ENCODE measurements at places on chromosomes 7 and 10. TPM values are rescaled to one million over a fixed set of nuclear protein-coding genes. Genes with fewer than 3 reads are reported as not detected.

FOXI2 gene
- total RNA-seq, result not detected

CDC14C gene
- total RNA-seq, result not detected

- H3K36me3 ChIP-seq, result no peaks in the 10 kb centered on the region
- H3K27ac ChIP-seq, result no peak overlapping the region
- DNase-seq, result peak; percentile 21
- H3K27me3 ChIP-seq, result peaks cover 19% of the 10 kb centered on the region
Measured at GRCh38 chr10:4514445-4515108, 311.4 kb upstream of the AKR1E2 start.

GRCh38 chr10:78045856-78046255, 12.2 kb downstream of the RPS24 start:
- no peaks in the 10 kb centered on the region for H3K27me3 ChIP-seq
- H3K27ac ChIP-seq, result no peak overlapping the region
- no peak overlapping the region for H3K4me3 ChIP-seq
- H3K4me1 ChIP-seq, result peaks cover 35% of the 10 kb centered on the region

- H3K27me3 ChIP-seq, result peaks cover 8% of the 10 kb centered on the region
- no peaks in the 10 kb centered on the region for H3K36me3 ChIP-seq
- H3K4me1 ChIP-seq, result no peaks in the 10 kb centered on the region
- H3K27ac ChIP-seq, result no peak overlapping the region
Measured at GRCh38 chr10:132104471-132105301, 38.9 kb downstream of the JAKMIP3 start.

GRCh38 chr7:116956477-116956804, 3.1 kb downstream of the ST7 start:
- no peaks in the 10 kb centered on the region for H3K27me3 ChIP-seq
- H3K27ac ChIP-seq, result peak overlapping the region; percentile 0
- DNase-seq, result no peak
- no peak overlapping the region for H3K4me3 ChIP-seq

GRCh38 chr7:134422638-134423037, 36.3 kb downstream of the AKR1B1 start:
- no peak overlapping the region for H3K27ac ChIP-seq
- H3K36me3 ChIP-seq, result no peaks in the 10 kb centered on the region
- no peak for DNase-seq
- H3K27me3 ChIP-seq, result peaks cover 2% of the 10 kb centered on the region

MYL10 gene
- total RNA-seq, result not detected

- peaks cover 5% of the 10 kb centered on the region for H3K36me3 ChIP-seq
- H3K4me3 ChIP-seq, result no peak overlapping the region
- DNase-seq, result no peak
- H3K27me3 ChIP-seq, result no peaks in the 10 kb centered on the region
Measured at GRCh38 chr10:103120546-103120945, 72.5 kb downstream of the NT5C2 start.

LRRC4 gene
- 0.50 TPM for total RNA-seq

Measured in activated CD4-positive, alpha-beta T cell treated with anti-CD3 and anti-CD28 coated beads for 36 hours (primary cell).